Breast epithelium (tissue), 4 donors: ENCODE measurements at places on chromosomes 3 and 15. TPM values are rescaled to one million over a fixed set of nuclear protein-coding genes. Genes with fewer than 3 reads are reported as not detected.

STRC gene
- total RNA-seq = 2.0 TPM

RAB7A gene
- total RNA-seq = 105 TPM

TGM5 gene
- total RNA-seq = 1.6 TPM

IL12A gene
- not detected for total RNA-seq

RARRES1 gene
- total RNA-seq = 3.5 TPM

WDR73 gene
- 13.8 TPM for total RNA-seq

RBP2 gene
- total RNA-seq = not detected

ESYT3 gene
- total RNA-seq = 4.2 TPM

CORO2B gene
- 3.5 TPM for total RNA-seq

MYLK gene
- total RNA-seq = 87.2 TPM

NBEAL2 gene
- 16.8 TPM for total RNA-seq

EIF3J gene
- 68.2 TPM for total RNA-seq

DNAJA4 gene
- 22.6 TPM for total RNA-seq
